HS-5 (cell line): ENCODE measurements at places on chromosomes 2 and 18.

GRCh38 chr2:31674446-31674845, 93.7 kb upstream of the SRD5A2 start:
- DNase-seq: no peak

GRCh38 chr2:164560902-164561301, 60.4 kb downstream of the GRB14 start:
- no peak for DNase-seq

DNA sequence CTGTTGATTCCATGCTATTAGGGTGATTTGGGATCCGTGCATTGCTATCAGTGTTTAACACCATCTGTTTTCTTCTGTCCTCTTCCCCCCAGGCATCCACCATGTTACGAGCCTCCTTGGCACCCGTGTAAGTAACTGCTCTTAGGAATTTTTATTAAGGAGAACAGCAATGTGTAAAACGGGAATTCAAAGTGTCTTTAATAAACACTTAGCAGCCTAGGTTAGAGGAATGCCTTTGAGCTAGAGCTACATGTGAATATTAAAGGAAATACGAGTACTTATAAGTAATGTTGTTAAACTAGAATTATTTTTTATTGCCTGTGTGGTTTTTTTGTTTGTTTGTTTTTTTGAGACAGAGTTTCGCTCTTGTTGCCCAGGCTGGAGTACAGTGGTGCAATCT, 58.1 kb downstream of the ARMC9 start:
- no peak for DNase-seq

DNA sequence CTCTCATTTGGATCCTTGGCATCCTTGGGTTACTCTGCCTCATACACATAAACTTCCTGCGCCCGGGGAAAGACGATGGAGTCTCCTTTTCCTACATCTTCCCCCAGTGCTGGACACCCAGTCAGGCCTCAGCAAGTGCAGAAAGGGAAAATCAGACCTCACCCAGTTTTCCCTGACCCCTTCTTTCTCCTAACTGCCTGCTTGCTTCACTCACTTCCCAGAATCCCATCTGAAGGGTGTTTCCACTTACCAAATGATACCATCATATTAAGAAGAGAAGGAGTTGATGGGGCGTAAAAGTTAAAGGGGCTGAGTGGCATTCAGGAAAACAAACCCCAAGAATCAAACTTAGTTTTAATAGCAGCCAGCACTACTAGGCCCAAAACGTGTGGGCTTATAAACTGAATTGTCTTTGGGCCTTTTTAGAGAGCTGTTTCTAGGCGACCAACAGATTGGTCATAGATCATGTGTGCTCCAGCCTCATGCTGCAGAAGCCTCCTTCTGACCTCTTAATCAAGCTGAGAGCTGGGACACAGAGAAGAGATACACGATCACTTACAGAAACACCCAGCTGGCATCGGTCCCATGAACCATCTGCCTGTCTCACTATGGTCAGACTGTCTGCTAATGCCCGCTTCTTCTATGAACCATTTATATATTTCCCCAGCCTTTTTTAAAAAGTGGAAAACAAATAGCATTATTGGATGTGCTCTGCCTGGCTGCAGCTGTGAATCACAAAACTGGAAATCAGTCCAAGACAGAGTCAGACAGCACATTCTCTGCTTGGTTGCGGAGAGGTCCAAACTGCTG, 165.7 kb upstream of the SLC14A2 start:
- DNase-seq: no peak

DNA sequence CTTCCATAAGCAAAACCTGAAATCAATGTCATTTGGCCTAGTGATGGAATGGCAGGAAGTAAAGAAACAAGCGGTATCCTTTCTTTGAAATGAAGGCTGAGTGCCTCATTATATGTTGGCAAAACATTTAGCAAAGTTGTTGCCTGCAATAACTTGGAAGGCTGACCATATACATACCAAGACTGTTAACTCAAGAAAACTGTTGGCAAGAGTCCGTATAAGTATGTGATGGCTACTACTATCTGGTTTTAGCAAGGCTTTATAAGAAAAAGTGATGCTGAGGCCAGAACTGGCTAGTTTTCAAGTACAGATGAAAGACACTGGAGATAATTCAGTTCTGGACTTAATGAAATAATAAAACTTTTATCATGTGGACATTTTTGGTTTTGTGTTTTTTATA, 356.2 kb downstream of the ZNF521 start:
- no peak for DNase-seq

DNA sequence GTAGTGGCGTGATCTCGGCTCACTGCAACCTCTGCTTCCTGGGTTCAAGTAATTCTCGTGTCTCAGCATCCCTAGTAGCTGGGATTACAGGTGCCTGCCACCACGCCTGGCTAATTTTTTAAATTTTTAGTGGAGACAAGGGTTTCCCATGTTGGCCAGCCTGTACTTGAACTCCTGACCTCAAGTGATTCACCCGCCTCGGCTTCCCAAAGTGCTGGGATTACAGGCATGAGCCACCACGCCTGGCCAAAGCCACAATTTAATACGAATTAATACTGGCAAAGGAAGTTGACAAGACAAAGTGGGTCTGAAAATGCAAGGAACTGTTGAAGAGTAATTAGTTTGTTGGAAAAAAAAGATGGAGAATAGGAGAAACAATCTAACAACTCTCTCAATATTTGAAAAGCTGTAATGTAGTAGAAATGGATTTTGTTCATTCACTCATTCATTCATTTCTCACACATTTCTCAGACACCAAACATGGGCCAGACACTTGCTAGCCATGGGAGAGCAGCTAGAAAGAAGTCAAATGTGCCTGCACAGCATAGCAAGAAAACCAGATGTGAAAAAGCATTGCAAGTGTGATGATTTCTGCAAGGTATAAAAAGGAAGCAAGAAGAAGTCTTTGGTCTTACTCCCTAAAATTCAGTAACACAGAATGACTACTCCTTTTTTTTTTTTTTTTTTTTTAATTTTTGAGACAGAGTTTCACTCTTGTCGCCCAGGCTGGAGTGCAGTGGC, 39.4 kb upstream of the ATL2 start:
- no peak for DNase-seq

DNA sequence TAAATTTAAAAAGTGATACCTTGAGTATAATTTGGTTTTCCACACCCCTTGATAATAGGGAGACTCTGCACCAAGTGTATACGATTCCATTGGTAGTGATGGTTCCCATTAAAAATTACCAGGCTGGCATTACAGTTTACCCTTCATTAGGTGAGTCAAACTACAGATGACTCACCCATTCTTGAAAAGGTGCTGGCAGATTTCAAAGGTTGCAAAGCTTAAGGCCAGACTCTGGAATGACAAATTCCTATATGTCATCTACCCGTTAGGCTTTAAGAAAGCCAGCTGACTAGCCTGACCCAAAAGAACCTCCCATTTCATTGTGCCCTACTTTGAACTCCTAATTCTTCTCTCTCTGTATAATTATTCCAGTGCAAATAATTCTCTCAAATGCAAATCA, 124.4 kb downstream of the LRRTM4 start:
- no peak for DNase-seq

DNA sequence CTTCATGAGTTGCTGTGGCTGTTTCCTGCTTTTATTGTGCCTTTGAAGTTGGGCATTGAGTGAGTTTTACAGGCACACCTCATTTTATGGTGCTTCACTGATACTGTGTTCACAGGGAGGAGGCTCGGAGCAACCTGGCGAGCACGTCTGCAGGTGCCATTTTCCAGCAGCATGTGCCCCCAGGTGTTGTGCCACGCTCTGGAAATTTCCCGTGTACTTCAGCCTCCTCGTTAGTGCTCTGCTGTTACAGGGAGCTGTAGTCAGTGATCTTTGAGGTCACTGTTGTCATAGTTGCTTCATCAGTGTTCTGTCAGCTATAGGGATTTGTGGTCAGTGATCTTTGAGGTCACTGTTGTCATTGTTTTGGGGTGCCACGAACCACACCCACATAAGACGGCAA, 20.1 kb downstream of the CTDP1 start:
- no peak for DNase-seq

- no peak for DNase-seq
These were observed 42.2 kb upstream of the RTN4 start for GRCh38 chr2:55092439-55092838.

GRCh38 chr2:56962673-56963072, 778.9 kb downstream of the CCDC85A start:
- DNase-seq: no peak

DNA sequence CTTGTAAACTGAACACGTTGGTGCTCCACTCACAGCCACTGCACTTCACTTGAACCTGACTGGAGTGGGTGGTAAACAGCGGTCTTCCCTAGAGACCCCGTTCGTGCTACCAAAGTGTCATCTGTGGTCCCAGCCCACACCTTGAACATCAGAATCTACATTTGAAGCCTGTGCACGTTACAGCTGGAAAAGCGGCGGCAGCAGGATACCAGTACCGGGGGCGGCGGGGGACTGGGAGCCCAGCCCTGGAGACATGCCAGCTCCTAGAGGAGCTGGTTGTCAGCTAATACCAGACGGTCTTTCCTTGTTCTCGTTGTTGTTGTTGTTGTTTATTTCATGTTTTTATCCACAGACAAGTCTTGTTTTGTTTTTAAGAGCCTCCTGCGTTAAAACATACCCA, 156.7 kb downstream of the WDSUB1 start:
- DNase-seq: no peak

- DNase-seq: no peak
These were observed 11.6 kb upstream of the RBFA start for GRCh38 chr18:80022613-80023012.

GRCh38 chr18:7855028-7855427, 287.9 kb downstream of the PTPRM start:
- no peak for DNase-seq

GRCh38 chr18:9684881-9685614, 23.1 kb upstream of the RAB31 start:
- DNase-seq: no peak

GRCh38 chr2:219516888-219517287, 2.6 kb downstream of the ASIC4 start:
- no peak for DNase-seq

GRCh38 chr2:202140522-202141252, 67.6 kb downstream of the KIAA2012 start:
- DNase-seq: no peak

GRCh38 chr2:194539425-194539824, 1117.6 kb upstream of the SLC39A10 start:
- DNase-seq: no peak

DNA sequence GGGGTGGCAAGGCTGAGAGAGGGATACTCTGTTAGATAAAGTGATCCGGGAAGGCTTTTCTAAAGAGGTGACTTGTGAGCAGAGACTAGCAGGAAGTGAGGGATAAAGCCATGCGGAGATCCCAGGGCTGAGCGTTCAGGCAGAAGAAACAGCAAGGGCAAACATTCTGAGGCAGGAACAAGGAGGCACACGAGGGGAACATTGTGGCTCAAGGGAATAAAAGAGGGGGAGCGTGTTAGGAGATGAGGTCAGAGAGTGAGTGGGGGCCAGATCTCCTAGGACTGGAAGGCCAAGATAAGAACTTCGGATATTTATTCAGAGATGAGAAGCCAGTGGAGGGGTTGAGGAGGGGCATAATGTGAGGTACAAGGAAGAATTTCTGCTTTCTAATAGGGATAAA, 67.1 kb downstream of the ACTR2 start:
- DNase-seq: no peak

DNA sequence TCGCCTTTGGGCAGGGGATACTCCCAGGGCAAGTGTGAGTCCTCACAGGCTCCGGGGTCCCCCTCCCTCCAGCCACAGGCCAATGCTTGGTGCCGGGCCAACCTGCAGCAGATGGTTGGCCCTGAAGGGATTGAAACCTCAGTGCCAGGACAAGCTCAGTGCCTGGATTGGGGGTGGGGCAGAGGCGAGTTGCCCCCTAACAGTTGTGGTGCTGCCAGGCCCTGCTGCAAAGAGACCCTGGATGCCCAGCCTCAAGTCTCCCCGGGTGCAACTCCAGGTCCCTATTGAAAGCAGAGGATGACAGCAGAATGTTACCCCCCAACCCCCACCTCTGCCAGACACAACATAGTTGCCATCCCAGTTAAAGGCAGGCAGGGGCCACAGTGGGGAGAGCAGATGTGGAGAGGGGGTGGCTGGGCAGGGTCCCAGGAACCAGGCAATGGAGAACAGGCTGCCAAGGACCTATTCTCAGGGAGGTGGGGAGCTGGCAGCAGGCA, 9.5 kb upstream of the RNF103 start:
- DNase-seq: no peak

GRCh38 chr18:39435209-39435608, 1869.6 kb upstream of the CELF4 start:
- DNase-seq: no peak

GRCh38 chr2:74564222-74564621, 9.7 kb downstream of the DOK1 start:
- peak; percentile 74 for DNase-seq

DNA sequence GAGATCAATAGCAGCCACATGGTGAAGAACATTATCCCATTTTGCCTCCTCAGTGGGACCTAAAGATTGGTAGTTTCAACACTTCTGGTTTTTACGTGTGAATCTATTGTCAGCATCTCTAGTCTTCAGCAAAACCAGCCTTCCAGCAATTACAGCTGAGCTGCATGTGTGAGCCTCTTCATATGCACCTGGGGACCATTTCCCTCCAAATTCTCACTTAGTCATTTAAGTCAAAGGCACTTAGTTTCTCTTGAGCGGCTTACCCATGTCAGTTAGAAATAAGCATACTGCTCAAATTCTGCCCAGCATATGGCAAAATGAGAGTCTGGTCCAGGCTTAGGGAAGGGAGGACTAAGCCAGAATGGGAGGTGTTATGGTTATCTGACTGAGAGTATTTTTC, 99.7 kb upstream of the NXPH2 start:
- DNase-seq: no peak

DNA sequence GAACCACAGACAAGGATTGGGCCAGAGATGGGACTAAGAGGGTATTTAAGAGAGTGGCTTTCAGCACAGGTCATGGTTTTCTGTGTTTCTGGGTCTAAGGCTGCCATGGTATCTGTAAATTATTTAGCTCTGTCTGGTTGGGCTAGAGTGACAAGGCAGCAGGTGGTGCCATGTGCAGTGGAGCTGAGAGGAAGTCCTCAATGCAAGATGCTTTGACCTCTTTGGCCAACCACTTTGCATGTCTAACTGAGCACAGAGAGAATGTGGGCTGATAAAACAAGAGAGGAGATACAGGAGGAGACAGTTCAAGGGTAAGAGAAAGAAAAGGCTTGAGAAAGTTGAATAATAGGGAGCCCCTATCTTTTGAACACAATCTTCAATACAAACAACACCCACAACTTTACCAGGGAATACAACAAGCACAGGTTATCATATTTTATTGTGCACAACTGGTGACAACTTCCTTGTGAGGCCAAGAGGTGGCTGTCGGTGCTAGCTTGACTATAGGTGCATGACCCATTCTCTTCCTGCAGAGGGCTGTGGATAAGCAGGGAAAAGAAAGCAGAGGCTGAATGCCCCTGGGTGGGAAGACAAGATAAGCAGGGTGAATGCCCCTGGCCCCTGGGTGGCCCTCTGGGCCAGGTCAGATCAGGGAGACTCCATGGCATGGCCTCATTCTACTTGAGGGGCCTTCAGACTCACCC, 12.3 kb downstream of the FLACC1 start:
- no peak for DNase-seq
